Cerebellum (tissue), 4 donors: ENCODE measurements at places on chromosomes 4 and X.

- DNase-seq: no peak
Measured at GRCh38 chrX:69156638-69157037, 8.6 kb downstream of the PJA1 start.

GRCh38 chr4:48343551-48343950 is 2.2 kb downstream of the SLAIN2 start:
- no peak for DNase-seq

- no peak for DNase-seq
Measured at GRCh38 chr4:4761128-4761982, 98.1 kb upstream of the MSX1 start.

DNA sequence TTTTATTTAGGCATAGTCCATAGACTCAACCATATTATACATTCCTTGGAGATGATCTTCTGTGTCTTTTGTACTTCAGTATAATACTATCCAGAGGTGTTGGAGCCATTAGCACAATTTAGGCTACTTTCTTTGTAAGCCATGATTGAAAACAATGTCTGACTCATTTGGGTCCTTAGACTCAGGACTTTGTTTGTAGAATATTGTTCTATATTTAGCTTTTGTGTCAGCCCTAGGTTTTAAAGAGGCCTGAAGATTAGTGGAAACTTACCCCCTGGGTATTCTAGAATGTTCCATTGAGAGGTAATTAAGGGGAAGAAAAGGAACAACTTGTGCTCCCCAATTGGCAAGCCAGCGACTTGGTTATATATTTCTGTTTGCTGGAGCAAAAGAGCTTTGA is 145.2 kb upstream of the SCML1 start:
- no peak for DNase-seq

DNA sequence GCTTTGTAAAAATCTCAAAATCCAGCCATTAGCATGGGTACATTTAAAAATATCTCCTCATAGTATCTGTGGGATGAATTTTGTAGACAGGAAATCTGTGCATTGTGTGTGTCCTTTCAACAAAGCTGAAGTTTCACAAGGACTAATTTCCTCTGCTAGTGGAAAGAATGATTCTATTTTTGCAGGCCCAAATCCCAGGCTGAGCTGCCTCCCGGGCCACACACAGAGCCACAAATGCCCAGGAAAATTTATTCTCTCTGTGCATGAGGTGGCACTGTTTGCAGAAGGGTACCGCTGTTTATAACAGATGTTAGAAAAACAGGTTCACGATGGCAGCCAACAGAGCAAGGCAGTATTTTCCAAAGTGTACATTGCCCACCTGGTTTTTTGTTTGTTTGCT is 11.0 kb upstream of the VCX3B start:
- peak; percentile 4 for DNase-seq

DNA sequence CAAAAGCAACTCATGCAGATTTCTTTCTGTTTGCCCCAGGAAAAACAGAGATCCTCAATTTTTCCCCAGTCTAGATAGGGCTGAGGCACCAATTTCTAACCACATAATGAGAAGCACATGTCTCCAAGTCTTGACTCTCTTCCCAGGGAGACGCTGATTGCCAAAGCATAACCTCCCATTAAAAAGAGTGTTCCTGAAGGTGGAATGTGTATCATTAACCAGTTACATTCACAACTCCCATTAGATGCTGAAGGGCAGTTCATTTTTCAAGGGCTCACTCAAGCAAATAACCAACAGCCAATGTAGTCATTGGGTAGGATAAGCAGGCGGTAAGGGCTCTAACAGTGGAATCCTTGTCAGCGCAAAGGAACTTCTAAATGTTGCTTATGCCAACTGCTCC is 27.5 kb downstream of the TMEM47 start:
- DNase-seq: no peak

GRCh38 chr4:185997296-185997695 is 71.7 kb upstream of the TLR3 start:
- DNase-seq: peak; percentile 71

- no peak for DNase-seq
Measured at GRCh38 chr4:15513545-15513944, 43.9 kb downstream of the CC2D2A start.

GRCh38 chr4:40750461-40751258 is 905 bp downstream of the NSUN7 start:
- DNase-seq: no peak

- DNase-seq: no peak
Measured at GRCh38 chrX:65516756-65517155, 17.8 kb downstream of the LAS1L start.

- no peak for DNase-seq
Measured at GRCh38 chr4:2814627-2815270, 21.9 kb downstream of the SH3BP2 start.

GRCh38 chrX:85375333-85375738 is 4.1 kb downstream of the POF1B start:
- no peak for DNase-seq

DNA sequence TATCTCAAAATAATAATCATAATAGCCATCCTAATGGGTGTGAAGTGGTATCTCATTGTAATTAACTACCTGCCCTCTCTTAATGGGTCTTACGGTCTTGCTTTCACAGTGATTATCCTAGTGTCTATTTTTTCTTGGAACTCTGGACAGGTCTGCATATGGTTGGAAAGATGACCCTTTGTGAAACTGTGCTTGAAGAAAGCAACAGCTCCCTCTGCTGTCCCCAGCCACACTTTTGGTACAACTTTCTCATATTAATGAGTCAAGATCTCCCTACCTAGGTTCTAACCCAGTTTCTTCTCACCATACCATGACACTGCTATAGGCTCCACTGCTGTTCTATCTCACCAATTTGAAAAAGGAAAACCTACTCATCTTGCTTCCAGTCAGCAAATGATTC is 2.4 kb downstream of the TFDP3 start:
- DNase-seq: no peak

DNA sequence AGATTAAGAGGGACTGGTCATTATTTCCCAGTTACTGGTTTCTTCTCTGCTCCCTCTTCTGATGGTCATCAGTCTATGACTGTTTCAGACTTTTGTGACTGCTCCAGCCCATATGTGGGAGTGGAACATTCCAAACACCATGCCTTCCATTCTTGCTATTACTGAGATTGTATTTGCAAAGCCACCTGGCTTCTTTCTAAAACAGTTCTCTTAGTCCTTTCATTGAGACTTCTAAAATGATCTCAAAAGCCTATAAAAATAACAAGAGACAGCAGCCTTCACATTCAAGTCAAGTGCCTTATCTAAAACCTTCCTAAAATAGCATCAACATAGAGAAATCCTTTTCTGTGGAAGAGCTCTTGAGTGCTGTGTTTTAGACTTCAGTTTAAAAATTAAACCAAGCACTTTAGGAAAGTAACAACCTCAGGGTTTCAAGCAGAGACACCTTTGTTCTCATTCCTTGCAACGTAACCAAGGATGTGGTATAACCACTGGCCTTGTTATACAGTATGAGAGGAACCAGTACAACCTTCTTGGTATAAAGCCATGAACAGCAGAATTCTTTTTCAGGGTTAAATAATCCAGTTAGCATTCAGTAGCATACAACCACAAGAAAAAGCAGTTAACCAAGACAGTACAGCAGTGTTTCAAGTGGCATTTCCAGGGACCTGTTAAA is 97.1 kb downstream of the NFKB1 start:
- no peak for DNase-seq

DNA sequence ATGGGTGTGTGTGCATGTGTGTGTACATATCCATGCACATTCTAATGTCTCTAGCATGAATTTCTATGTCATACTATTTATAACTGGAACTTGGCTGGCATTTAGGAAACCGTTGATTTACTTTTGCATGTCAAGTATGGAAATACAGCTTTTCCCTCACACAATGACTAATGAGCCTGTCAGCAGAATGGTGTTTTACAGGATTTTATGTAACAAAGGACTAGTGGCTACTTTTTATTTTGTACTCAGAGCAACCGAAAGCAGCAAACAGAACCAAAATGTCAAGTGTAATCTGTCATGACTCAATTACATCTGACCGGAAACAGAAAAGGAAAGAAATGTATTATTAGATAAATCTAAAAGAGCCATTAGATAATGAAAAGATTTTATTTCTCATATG is 1911.5 kb upstream of the AGA start:
- DNase-seq: no peak

- peak; percentile 5 for DNase-seq
Measured at GRCh38 chr4:138805736-138806135, 209.8 kb upstream of the NOCT start.

- no peak for DNase-seq
Measured at GRCh38 chr4:150381036-150381435, 200.9 kb upstream of the MAB21L2 start.

- peak; percentile 57 for DNase-seq
Measured at GRCh38 chr4:186724058-186724863, 605 bp upstream of the FAT1 start.

DNA sequence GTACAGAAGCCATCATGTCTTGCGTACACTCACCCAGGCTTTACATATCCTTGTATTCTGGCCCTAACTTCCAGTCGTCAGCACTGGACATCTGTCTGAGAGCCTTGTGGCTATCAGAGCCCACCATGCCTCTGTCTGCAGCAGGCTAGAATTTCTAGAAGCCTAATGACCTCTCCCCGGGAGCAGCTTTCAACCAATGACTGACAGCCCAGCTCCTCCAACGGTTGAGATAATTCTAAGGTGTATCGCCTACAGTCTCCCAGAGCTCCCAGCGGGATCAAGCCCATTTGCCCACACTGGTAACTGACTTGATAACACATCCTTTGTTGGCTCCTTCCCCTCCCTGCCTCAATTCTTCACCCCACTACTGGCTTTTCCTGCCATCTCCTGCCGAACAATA is 562.8 kb downstream of the BCOR start:
- DNase-seq: no peak

GRCh38 chr4:24896977-24897376 is 15.9 kb downstream of the CCDC149 start:
- no peak for DNase-seq

GRCh38 chr4:130359542-130359941 is 1263.6 kb downstream of the C4orf33 start:
- DNase-seq: no peak

GRCh38 chr4:185346975-185347601 is 48.6 kb downstream of the LRP2BP start:
- DNase-seq: no peak

- no peak for DNase-seq
Measured at GRCh38 chr4:140099983-140100382, 54.0 kb downstream of the MAML3 start.

DNA sequence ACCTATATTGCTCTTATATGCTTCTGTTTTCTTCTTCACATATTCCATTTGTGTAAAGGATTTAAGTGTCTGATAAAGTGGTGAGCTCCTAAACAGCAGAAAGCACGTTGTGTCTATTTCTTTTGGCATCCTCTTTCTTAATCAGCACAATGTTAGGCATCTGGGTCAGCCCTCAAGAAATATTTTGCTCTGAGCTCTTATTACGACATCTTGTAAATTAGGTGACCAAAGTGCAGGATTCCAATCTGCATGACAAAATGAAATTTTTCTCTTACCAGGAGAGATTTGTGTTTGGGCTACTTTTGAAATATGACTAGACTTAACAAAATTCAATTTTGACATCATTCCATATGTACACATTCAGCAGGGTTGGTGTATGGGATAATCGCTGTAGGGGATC is 210.0 kb upstream of the IGFBP7 start:
- no peak for DNase-seq

- DNase-seq: no peak
Measured at GRCh38 chrX:37594755-37595382, 23.4 kb downstream of the LANCL3 start.

DNA sequence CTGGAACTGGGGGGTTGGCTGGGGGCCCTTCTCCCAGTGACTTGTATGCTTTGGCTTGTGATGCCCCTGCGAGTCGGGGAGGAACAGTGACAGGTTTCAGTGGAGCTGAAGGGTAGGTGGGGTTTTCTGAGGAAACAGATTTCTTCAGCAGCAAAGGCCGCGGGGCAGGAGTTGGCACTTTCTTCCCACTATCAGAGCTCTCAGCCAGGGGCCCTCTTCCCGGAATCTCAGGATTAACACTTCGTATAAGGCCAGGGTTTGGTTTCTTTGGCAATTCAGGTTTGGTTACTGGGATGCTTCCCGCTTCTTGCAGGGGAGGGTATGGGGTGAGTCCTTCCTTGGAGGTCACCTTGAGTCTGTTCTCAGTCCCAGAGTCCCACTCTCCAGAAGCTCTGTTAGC is 75.4 kb downstream of the RPS3A start:
- no peak for DNase-seq

- DNase-seq: no peak
Measured at GRCh38 chrX:19556202-19556601, 40.9 kb upstream of the MAP3K15 start.

DNA sequence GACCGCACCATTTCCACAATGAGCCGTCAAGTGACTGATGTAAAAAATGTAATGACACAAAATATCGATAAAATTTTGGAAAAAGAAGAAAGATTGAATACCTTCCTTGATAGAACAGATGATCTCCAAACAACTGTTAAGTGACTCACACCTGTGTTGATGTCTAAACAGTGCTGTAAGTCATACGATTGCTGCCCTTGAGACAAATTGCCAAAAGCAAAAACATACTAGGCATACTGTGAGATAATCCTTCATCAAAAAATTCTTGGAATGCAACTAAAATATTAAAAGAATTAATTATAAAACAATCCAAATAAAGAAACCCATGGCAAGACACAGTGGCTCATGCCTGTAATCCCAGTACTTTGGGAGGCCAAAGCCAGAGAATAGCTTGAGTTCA is 53.4 kb downstream of the HNRNPD start:
- DNase-seq: no peak

DNA sequence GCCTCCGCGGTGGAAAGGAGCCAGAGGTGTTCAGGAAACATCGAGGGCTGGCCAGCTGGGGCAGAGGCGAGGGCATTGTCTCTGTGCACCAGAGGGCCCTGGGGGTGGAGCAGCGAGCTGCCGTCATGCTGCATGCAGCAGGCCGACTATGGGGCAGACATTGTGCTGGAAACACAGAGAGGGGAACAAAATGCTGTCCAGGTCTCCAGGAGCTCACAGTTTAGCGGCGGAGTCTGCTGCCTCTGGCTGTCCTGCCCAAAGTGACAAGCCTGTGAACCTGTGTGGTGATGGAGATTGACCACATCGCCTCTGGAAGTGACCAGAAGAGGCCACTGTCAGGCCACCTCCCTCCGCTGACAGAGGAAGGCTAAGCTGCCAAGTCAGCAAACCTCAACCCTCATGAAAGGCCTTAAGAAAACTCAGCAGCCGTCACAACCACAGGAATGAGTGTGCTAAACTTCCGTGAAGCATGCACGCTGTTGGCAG is 20.1 kb upstream of the SASH3 start:
- DNase-seq: no peak

DNA sequence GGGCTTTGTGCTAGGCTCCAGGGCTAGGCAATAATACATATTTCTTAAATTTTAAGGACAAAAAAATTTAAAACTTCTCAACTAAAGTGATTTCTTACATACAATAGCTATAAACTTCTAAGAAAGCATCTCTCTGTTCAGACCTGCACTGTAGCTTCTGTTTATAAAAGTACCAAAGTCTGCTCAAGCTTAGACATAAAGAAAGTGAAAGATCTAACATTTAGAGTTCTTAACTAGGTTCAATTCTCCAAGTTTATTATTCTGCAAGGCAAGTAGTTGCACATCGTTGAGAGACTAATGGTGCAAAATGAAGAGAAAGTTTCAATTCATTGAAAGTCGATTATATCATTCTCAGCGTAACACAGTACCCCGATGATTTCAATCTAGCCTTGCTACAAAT is 857.4 kb upstream of the HTR2C start:
- DNase-seq: no peak
